ENCODE measurements at places on chromosomes 7 and 10.

- no peak for DNase-seq
Observed at GRCh38 chr7:86644282-86645224, 844 bp downstream of the GRM3 start.

DNA sequence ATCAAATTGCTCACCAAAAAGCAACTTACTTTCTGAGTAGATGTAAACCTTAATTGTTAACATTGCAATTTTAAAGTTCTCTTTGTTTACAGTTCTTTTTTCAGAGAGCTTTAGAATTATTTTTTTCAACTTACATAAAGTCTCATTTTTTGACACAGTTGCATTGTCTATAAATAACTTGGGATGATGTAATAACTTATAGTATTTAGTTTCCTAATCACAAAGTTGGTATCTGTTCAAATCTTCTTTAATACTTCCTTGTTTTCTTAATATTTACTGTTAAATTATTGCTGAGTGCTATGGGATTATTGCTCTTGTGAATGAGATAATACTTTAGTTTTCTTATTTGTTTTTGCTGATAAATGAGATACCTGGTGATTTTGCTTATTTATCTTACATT lies 18.9 kb upstream of the SUV39H2 start:
- peak; percentile 29 for DNase-seq

- DNase-seq = no peak
Observed at GRCh38 chr7:13016592-13017332, 329.3 kb downstream of the ARL4A start.

- peak; percentile 11 for DNase-seq
Observed at GRCh38 chr10:22259280-22259679, 41.5 kb upstream of the EBLN1 start.

- DNase-seq = no peak
Observed at GRCh38 chr10:3477683-3478082, 305.1 kb upstream of the PITRM1 start.

- no peak for DNase-seq
Observed at GRCh38 chr10:31011017-31011664, 20.5 kb downstream of the ZNF438 start.

- no peak for DNase-seq
Observed at GRCh38 chr10:96415150-96415890, 56.5 kb upstream of the OPALIN start.

All from AML-193 (cell line).